ENCODE measurements at places on chromosomes 2 and 18.

DNA sequence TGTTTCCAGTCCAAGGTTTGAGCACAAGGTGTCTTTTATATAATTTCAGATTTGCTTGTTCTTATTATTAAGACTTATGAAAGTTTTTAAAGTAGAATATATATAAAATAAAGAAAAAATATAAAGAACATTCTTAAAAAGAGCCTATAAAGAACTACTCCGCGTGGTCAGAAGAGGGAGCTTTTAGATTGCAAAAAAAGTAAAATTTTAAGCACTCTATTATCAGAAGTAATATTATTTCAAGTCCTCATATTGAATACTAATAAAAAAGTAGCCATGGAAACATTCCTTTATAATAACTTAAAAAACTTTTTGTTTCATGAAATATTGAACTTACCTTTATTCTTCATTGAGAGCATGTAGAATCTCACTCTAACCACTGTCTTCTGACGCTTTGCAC is 51.4 kb downstream of the LINC00305 start:
- no peak for DNase-seq

DNA sequence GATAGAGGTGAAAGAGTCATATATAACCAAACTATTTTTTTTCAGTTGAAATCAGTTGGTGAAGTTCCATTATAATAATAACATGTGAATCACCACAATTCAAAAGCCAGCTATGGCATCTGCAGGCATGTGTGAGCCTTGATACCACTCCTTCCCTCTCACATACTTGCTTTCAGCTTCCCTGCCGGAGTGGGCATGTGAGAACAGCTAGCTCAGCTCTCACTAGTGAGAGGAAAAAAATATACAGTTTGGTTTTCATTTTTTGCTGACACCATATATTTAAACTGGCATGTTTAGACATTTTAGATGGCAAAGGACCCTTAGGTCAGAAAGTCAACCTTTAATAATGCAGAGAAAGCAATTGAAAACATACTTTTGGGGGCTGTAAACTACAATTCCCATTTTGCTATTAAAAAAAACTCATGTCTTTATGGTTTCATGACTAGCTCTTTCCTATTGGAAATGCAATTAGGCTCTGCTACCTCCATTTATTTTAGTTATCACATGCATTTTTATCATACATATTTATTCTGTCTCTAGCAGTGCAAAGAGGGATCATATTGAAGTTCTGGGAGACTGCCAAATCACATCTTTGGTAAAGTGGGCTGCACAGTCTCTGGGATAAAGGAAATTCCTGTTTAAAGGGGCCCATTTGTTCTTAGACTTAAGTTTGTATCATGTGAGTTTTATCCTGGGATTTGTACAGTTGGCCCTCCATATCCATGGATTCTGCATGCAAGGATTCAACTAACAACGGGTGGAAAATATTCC is 33.2 kb upstream of the SLC40A1 start:
- no peak for DNase-seq

DNA sequence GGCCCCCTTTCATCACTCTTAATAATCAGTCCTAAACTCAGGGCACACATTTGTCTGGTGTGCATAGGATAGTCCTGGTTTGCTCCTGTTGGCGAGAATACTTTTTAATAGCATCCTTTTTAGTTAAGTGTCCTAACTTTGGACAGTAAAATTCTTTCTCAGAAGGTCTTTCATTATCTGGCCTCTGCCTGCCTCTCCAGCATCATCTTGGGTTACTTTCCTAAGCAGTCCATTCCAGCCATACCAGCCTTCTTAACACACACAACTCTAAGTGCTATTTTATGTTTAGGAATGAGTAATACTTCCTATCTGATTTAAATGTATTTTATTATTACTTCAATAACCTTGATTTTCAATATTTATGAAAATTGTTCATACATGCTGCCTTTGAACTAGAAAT is 151.0 kb downstream of the ACOXL start:
- DNase-seq: no peak

GRCh38 chr2:11583840-11584524 is 50.1 kb downstream of the GREB1 start:
- peak; percentile 89 for DNase-seq

- no peak for DNase-seq
Observed at GRCh38 chr2:173043897-173044519, 31.6 kb upstream of the MAP3K20 start.

DNA sequence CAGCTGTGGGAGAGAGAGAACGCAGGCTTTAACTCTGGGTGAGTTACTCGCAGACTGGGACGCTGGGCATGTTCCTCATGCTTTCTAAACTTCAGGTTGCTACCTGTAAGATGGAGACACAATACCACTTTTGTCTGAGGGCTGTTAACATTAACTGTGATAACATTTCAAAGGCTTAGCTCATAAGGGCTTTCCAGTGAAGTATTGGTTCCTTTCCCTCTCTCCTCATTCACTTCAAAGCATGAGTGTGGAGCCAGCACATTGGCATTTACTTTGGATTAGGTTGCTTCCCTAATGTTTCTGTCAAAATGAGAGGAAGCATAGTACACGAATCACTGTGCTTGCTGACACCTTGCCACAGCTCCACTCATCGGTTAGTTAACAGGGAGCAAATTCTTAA is 30.2 kb downstream of the INSIG2 start:
- DNase-seq: no peak

GRCh38 chr18:64994370-64994769 is 756.4 kb upstream of the CDH7 start:
- no peak for DNase-seq

DNA sequence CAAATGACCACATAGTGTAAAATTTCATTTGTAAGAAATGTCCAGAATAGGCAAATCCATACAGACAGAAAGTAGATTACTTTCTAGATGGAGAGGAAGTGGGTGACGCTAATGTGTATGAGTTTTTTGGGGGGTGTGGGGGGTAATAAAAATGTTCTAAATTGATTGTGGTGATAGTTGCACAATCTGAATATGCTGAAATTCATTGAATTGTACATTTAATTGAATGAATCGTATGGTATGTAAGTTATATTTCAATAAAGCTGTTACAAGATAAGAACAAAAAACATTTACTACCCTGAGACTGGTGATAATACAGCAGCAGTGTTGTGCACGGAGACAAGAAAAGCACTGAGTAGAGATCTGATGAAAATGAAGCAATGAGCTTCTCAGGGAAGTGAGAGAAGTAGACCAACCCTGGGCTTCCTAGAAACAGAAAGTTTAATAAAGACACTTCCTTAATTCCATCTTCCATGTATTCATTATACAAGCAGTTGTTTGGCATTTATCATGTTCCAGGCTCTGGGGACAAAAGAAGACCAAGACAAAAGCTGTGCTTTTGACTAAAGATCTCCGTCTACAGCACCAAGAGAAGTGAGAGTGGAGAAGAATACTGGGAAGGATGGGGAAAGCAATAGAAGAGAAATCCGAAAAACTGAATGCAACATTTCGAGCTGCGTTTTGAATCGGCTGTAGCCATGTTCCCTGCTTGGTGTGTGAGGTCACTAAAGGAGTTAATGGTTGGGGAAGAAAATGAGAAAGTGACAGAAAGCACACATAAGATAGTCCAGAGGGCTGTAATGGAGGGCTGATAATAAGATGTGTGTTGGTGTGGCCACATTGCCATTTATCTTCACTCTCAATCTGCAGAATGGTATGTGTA is 1.8 kb upstream of the PDE11A start:
- no peak for DNase-seq
